ENCODE measurements at places on chromosomes 3 and 15. TPM values are rescaled to one million over a fixed set of nuclear protein-coding genes. Genes with fewer than 3 reads are reported as not detected.

GOLGA6L4 gene
- 1.1 TPM for total RNA-seq

SERINC4 gene
- 0.44 TPM for total RNA-seq

ARHGAP31 gene
- 38.0 TPM for total RNA-seq

DNA sequence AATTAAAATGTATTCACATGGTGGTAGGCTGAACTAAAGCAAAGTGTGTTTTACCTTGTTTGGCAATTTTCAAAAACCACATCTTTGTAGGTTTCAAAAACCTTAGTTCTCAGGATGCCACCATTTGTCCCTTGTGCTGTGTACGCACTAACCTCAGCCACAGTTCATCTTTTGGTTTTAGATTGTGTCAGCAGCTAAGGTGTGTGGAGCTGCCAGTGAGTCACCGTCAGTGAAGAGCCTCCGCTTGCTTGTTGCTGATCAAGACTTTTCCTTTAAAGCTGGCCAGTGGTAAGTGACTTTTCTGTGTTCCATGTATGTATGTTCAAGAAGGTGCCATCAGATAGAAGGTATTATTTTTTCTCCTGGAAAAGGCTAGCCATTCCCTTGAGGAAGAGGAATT, 21.1 kb downstream of the OXNAD1 start:
- no peak overlapping the region for H3K4me3 ChIP-seq
- peaks cover 67% of the 10 kb centered on the region for H3K4me1 ChIP-seq
- no peaks in the 10 kb centered on the region for H3K36me3 ChIP-seq
- no peaks in the 10 kb centered on the region for H3K27me3 ChIP-seq

ST8SIA2 gene
- 3.6 TPM for total RNA-seq

CLRN1 gene
- not detected for total RNA-seq

- H3K27me3 ChIP-seq: no peaks in the 10 kb centered on the region
- no peaks in the 10 kb centered on the region for H3K36me3 ChIP-seq
- no peak overlapping the region for H3K27ac ChIP-seq
- no peak overlapping the region for H3K4me3 ChIP-seq
- H3K4me1 ChIP-seq: no peaks in the 10 kb centered on the region
These were observed 53.9 kb upstream of the GRM7 start for GRCh38 chr3:6806991-6807390.

GRCh38 chr3:80055306-80055705, 287.5 kb upstream of the ROBO1 start:
- no peak overlapping the region for H3K27ac ChIP-seq
- H3K4me3 ChIP-seq: no peak overlapping the region
- no peaks in the 10 kb centered on the region for H3K27me3 ChIP-seq
- H3K4me1 ChIP-seq: no peaks in the 10 kb centered on the region

GRCh38 chr15:36878684-36879262, 221.6 kb downstream of the MEIS2 start:
- no peaks in the 10 kb centered on the region for H3K36me3 ChIP-seq
- H3K4me1 ChIP-seq: peaks cover 23% of the 10 kb centered on the region
- peak overlapping the region; percentile 56 for H3K4me3 ChIP-seq
- H3K27ac ChIP-seq: no peak overlapping the region
- H3K27me3 ChIP-seq: peaks cover 44% of the 10 kb centered on the region

GRCh38 chr3:106210923-106211322, 342.1 kb upstream of the CBLB start:
- H3K27ac ChIP-seq: no peak overlapping the region
- no peak for DNase-seq
- no peaks in the 10 kb centered on the region for H3K27me3 ChIP-seq

- H3K36me3 ChIP-seq: no peaks in the 10 kb centered on the region
- H3K27me3 ChIP-seq: no peaks in the 10 kb centered on the region
- no peak overlapping the region for H3K27ac ChIP-seq
- no peak for DNase-seq
- H3K4me3 ChIP-seq: no peak overlapping the region
These were observed 1294.1 kb downstream of the NSUN3 start for GRCh38 chr3:95356764-95357501.

CADPS gene
- 25.0 TPM for total RNA-seq
